ENCODE measurements at places on chromosomes 7 and 10.
A peak's percentile ranks its signal among the peaks of the same experiment; 100 is the strongest.

GRCh38 chr7:133820584-133820983, 306.6 kb upstream of the LRGUK start:
- DNase-seq = no peak

- DNase-seq = no peak
These were observed 280.9 kb downstream of the USP6NL start for GRCh38 chr10:11330383-11331045.

- no peak for DNase-seq
These were observed 11.8 kb upstream of the DDIT4 start for GRCh38 chr10:72261784-72262404.

GRCh38 chr10:70756700-70757360, 28.3 kb downstream of the TBATA start:
- no peak for DNase-seq

DNA sequence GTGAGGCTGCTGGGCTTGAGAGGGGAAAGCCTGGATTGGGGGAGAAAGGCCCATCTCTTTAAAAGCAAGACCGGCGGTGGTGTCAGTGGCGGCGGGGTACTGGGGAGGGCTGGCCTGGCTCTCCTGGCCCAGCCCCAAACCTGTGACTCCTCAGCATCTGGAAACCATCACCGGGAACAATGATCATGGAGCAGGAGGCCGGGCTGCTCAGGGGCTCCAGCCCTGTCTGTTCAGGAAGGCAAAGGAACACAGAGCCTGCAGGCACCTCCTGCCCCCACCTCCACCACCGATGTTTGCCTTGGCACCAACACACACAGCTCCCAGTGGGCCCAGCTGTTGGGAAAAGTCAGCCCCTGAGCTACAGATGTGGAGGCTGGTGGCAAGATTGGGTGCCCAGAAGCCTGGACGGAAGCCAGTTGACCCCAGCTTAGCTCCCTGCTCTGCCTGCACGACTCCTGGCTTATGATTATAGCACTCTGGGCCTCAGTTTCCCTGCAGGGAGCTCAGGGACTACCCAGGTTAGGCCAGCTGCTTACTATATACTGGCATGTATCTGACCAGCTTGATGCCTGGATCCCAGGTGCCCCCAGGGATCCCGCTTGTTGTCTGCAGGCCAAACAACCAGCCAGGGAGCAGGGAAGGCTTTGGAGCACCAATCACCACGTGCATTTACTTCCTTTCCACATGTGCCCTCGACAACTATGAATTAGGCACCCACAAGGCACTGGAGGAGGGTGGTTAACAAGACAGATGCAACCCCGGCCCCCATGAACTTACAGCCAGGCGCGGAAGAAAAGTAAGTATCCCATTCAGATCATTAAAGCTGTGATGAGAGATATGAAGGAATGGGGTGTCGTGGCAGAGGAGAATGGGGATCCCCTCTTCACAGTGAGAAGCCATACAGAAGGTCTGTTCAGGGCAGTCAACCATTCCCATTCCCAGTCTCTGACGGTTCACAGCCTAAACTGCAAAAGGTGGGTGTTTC, 37.3 kb downstream of the ZCCHC24 start:
- DNase-seq = no peak

DNA sequence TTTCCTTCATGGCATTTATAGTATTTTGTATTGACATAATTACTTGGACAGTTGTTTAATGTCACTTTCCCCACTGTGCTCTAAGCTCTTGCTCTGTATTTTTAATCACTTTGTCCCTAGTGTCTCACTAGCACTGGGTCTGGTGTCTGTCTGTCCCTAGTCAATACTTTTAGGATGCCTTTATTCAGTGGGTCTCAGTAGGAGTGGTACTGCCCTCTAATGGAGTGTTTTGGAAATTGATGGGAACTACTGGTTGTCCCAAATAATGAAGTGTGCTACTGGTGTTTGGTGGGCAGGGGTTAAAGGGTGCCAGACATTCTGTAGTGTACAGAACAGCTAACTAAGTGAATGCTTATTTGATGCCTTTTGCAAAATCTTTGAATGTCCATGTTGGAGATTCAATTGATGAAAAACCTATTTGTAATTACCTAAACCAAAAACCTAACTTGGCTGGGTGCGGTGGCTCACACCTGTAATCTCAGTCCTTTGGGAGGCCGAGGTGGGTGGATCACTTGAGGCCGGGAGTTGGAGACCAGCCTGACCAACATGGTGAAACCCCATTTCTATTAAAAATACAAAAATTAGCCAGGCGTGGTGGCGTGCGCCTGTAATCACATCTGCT, 33.3 kb downstream of the CDK14 start:
- peak; percentile 55 for DNase-seq

DNA sequence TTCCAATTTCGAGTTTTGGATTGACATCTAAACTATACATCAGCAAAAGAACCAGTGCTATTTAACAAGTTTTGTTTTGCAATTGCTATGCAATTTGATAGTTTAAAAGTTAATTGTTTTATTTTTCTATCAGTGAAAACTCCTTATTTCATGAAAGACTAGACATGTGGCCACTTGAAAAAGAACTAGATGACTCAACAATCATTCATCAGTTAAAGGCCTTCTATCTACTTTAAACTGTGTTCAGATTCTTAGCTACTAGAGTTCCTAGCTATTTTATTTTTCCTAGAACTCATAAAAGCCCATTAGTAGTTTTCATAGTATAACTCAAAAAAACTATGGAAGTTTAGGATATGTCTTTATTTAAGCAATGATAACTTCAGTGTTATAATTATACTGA, 104.6 kb upstream of the LSM8 start:
- DNase-seq = no peak

- no peak for DNase-seq
These were observed 80.1 kb downstream of the ZFAND4 start for GRCh38 chr10:45592432-45592831.

GRCh38 chr10:6595499-6595898, 15.4 kb upstream of the PRKCQ start:
- no peak for DNase-seq

DNA sequence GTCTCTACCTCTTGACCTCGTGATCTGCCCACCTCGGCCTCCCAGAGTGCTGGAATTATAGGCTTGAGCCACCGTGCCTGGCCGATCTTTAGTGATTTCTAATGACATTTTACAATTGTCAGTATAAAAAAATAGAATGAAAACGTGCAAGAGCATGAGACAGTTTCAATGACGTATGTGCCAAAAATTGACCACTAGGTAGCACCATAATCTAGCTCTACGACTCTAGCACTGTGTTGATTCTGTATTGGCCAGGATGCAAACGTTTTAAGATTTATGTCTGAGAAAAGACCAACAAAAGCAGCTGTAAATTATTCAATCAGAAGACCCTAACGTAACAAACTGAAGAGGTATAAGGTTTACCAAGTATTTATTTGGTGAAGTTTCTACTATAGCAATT, 25.4 kb upstream of the EXOC6 start:
- DNase-seq = peak; percentile 46

DNA sequence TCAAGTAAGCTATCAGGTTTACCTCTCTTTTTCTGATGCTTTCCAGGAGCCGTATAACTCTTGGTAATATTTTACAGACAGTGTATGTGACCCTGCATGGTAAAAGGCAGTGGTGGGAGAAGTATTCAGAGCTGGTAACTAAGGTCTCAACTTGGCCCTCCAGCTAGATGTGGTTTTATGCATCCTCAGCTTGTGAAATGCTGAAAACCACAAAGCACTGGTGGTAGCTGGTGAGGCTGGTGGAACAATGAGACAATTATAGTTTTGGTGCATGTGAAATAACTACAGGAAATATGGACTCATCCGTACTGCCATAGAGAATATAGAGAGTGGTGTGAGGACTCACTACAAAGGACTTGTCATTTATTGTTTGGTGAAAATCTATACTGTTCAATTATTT, 383.0 kb upstream of the PCDH15 start:
- peak; percentile 16 for DNase-seq

GRCh38 chr10:8104721-8105120, 50.2 kb downstream of the GATA3 start:
- no peak for DNase-seq
